ENCODE measurements at places on chromosomes 11 and 22. TPM values are rescaled to one million over a fixed set of nuclear protein-coding genes. Genes with fewer than 3 reads are reported as not detected.

The MOV10L1 gene
- total RNA-seq = 6.7 TPM

The SLN gene
- total RNA-seq = not detected

The NADSYN1 gene
- 70.7 TPM for total RNA-seq

The EMID1 gene
- 1.9 TPM for total RNA-seq

The FOLR1 gene
- not detected for total RNA-seq

The DSCAML1 gene
- not detected for total RNA-seq

The TTC28 gene
- total RNA-seq = 24.9 TPM

The CBX7 gene
- 1.6 TPM for total RNA-seq

The C1QTNF5 gene
- 90.1 TPM for total RNA-seq

The HEPN1 gene
- total RNA-seq = not detected

The TIMP3 gene
- total RNA-seq = 107 TPM

The CD3D gene
- not detected for total RNA-seq

The TRPM5 gene
- total RNA-seq = not detected

The PTPN5 gene
- not detected for total RNA-seq

The ZBTB16 gene
- 9.3 TPM for total RNA-seq

The KBTBD3 gene
- 0.73 TPM for total RNA-seq

The TRIM51 gene
- not detected for total RNA-seq

The RHOD gene
- 26.0 TPM for total RNA-seq

The C11orf65 gene
- 0.67 TPM for total RNA-seq
